ENCODE measurements at places on chromosomes 3 and 15.

DNA sequence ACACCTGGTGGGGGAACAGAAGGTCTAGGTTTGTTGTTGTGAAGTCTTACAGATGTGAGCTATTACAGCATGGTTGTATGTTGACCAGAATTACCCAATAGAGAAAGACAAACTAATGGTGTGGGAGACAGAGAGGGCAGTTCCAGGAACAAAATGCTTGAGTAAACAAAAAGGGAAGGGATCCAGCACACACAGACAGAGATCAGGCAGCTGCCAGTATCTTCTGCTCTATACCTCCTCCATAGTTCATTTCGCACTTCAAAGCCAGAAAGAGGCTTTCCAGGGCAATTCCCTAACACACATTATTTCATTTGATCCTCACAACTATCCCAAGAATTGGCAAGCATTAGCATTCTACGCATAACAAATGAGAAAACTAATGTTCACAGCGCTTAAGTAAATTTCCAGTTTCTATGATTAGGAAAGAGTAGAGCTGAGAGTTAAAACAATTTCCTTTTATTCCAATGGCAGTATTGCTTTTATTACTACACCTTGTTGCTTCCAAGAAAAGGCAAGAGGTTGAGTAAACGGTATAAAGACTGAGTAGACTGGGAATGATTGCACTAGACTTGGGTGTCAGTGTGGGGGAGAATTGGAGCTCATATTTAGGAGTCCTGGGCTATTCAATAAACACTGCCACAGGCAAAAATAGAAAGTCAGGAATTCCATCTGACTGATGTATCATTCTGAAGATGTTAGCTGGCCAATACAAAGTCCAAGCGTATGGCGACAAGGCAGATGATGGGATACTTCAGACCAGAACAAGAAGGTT lies 39.7 kb upstream of the ZNF280D start:
- DNase-seq: no peak

GRCh38 chr3:133047980-133048379 lies 9.8 kb downstream of the TMEM108 start:
- no peak for DNase-seq

- DNase-seq: no peak
Observed at GRCh38 chr3:50971487-50971924, 296.8 kb downstream of the DOCK3 start.

- no peak for DNase-seq
Observed at GRCh38 chr3:169668072-169668956, 4.8 kb upstream of the MECOM start.

- DNase-seq: no peak
Observed at GRCh38 chr3:354432-354831, 157.9 kb downstream of the CHL1 start.

GRCh38 chr3:37219266-37219665 lies 44.9 kb upstream of the LRRFIP2 start:
- DNase-seq: no peak

DNA sequence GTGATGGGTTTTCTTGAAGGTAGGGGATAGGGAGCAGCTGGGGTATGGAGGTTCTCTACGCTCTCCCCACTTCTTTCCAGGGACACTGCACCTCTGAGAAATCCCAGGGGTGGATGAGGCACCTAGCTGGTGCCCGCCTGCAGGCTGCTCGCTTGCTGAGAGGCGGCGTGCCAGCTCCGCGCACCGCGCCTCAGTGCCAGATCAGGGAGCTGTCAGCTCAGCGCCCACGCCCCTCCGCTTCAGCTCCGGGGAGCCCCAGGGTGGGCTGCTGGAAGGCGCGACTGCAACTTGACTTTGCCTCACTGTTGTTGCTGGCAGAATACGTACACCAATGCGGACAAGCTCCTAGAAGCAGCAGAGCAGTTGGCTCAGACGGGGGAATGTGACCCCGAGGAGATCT lies 345.7 kb upstream of the UMPS start:
- DNase-seq: no peak

GRCh38 chr15:59245559-59245958 lies 38.9 kb downstream of the LDHAL6B start:
- no peak for DNase-seq

DNA sequence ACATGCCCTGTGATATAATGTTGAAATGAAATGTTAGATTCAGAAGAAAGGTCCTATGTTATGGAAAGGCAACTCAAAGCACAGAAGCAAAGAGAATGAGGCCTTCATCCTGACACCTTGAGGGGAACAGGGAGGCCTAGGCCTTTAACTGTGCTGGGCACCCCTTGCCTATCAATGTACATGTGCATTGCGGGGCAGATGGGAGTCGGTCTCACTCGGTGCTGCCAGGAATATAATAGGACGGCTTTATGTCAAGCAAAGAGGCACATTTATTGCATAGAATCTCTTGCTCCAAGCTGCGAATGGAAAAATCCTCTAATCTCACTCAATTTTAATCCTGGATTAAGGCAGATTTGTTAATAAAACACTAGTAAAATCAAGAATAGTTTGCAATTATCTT lies 301.0 kb upstream of the SOX14 start:
- DNase-seq: no peak
